Caudate nucleus (tissue), 63 donors: ENCODE measurements at places on chromosomes 2 and 18.

DNA sequence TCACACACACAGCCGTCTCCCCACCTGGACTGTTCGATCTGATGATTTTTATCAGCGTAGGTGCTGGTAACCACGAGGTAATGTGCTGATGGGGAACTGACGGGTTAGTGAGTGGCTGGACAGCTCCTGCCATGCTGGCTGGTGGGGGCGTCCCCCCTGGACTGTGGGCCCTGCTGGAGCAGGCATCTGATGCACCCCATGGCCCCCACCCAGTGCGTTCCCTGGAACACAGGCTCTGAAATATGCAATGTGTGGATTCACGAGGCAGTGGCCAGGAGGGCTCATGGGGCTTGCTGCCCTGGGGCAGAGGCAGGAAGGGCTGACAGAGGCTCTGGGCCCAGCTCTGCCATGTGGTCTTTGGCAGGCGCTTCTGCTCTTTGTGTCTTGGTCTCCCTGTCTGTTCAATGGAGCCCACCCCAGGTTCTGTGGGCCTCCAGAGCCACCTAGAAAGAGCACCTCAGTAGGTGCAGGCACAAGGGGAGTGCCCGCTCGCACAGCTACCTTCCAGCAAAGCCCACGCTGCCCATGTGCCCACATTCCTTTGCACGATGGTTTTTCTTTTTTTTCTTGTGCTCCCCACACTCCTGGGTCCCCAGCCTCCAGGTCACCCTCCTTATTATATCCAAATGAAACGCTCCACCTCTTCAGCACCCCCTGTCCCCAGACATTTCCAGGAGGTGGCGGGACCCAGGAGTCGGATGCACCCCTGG is 10.3 kb upstream of the PXDN start:
- no peak for DNase-seq

DNA sequence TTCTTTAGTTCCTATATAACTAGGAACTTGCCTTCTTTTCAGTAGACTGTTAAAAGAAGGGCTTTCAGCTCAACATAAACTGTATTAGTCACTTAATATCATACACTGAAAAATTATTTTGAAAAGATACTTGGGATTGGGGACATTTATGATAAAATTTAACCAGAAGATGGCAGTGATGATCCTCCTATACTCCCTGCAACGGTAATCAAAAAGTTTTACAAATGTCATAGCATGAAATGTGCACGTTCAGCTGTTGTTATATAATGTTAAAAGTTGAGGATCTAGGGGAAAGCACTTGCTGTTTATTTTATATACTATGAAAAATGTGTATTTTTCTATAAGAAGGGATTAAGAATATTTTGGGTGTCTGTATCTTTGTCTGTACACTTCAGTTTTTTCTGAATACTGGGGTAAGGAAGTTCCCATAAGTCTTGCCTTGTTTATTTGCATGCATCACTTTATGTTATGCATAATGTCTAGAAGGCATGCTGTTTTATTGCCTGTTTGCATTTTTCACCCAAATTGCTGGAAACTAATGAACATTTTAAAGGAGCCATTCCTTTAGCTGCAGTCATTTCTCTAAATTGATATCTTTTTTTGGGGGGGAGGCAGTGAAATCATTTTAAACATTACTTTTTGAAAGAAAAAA is 19.0 kb downstream of the DYNC1I2 start:
- DNase-seq: no peak

- DNase-seq: no peak
These were observed 27.1 kb downstream of the VPS54 start for GRCh38 chr2:63992061-63992685.

DNA sequence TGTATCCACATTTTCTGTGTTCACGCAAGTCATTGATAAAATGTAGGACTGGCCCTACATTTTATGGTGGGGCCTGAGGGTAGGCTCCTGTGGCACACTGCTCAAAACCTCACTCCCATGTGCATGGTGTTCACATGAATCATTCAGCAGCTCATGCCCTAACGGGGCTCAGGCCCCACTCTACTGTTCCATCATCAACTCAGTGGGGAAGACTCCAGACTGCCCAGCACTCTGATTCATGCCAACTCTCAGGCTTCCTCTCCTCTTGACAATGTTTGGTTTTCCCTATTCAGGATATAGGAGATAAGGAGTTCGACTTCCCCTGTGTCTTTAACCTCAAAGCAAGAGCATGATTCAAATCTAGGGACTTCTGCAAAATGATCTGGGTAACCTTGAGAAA is 92.0 kb upstream of the BOD1L2 start:
- no peak for DNase-seq
